Stimulated activated CD4-positive, alpha-beta T cell treated with anti-CD3 and anti-CD28 coated beads, Interleukin-4, amount 100 ng/mL, for 24 hours (primary cell): ENCODE measurements at places on chromosomes 5 and 9.

DNA sequence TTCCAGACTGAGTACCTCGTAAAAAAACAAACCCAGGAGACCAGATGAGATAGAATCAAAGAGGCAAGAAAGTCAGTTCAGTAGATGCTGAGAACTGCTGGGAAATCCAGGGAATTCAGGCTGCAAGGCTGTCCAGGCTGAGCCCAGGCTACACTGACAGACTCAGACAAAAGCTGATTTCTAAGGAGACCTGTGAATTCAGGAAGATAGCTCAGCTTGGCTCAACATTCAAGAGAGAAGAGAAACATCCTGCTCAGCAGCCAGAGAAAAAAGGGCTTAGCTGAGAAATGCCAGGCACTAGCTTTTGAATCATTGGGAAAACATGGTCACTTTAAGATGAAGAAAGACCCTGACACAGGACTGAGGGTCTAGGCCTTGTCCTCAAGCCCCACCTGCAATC, 118.2 kb upstream of the SLC44A1 start:
- no peak for DNase-seq

GRCh38 chr9:87707805-87708506, 18.0 kb upstream of the CTSL start:
- no peak for DNase-seq

- DNase-seq, result no peak
Observed at GRCh38 chr5:176533390-176533789, 3.8 kb downstream of the RNF44 start.

DNA sequence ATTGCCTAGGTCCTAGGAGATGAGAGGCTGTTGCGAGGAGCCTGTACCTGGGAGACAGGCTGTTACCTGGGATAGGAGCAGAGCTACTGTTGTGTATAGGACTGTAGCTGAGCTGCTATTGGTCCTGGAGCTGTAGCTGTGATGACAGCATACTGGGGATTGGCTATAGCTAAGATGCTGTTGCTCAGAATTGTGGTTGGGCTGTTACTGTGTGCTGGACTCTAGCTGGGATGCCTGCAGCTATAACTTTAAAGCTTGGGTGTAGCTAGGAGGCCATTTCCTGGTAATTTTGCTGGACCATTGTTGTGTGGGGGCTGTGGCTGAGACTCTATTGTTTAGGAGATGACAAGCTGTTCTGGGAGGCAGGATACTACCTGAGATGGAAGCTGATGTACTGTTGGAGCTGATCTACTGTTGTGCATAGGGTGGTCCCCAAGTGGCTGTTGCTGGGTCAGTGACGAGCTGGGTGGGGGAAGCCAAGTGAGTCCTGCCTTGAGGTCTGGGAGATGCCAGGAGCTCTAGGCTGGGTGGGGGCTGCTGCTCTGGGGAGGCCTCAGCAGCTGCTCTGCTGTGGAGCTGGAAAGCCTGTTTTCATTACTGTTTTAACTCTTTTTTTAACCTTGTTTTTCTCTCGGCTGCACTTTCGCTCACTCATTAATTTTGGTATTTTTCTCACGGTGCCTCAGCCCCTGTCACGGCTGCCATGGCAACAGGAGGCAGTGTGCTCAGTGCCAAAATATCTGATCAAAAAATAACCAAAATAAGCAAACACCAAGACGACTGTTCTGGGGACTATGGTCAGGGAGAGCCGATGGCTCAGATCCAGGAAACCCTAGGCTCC, 3.0 kb upstream of the PCDH1 start:
- DNase-seq, result no peak

DNA sequence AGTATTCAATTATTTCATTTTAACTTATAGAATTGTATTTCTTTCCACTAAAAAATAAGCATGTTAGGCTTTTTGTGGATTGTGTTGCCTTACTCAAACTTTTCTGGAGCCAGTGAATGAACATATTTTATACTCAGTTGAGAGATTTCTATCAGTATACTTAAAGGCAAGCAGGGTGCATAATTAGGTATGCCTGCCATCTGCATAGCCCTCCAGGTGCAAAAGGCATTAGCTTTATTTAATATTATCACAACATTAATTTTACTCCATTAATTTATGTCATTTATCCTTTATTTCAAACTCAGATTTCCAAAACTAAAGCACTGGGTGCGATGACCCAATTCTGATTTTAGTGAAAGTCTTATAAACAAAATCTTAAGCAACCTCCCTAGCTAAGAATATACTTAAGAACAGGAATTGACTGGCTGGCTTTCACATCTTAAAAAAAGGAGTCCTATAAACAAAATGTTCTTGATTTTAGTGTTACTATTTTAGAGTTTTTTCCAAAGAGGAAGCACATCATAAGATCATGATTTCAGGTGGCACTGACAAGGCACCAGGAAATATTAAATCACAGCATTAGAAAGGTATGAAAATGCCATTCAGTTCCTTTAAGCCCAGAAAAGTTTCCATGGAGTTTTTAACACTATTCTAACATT, 178.4 kb downstream of the MPDZ start:
- no peak for DNase-seq

GRCh38 chr9:8436786-8437185, 637.2 kb upstream of the DMAC1 start:
- no peak for DNase-seq

- DNase-seq, result no peak
Observed at GRCh38 chr9:31774571-31774970, 609.9 kb upstream of the ACO1 start.

- DNase-seq, result no peak
Observed at GRCh38 chr5:10387690-10388089, 34.2 kb downstream of the MARCHF6 start.

GRCh38 chr5:2282034-2282690, 399.4 kb upstream of the IRX4 start:
- DNase-seq, result no peak

GRCh38 chr9:13857521-13857920, 456.4 kb downstream of the NFIB start:
- no peak for DNase-seq

DNA sequence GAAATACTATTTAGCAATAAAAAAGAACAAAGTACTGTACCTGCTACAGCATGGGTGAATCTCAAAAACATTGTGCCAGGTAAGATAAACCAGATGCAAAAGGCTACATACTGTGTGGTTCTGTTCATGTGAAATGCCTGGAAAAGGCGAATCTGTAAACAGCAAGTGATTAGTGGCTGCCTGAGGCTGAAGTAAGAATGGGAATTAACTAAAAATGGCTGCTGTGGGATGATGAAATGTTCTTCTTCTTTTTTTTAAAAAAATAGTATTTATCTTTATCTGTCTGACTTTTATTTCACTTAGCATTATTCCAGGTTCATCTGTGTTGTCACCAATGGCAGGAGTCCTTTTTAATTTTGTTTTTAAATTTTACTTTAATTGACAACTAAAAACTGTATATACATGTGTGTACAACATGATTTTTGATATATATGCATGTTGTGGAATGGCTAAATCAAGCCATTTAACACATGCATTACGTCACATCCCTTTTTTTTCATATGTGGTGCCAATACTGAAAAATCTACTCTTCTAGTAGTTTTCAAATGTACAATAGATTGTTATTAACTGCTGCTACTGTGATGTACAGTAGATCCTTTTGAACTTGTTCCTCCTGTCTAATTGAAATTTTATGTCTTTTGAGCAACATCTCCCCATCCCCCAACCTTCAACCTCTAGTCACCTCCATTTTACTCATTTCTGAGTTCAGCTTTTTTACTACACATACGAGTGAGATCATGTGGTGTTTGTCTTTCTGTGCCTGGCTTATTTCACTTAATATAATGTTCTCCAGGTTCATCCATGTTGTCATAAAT, 62.9 kb upstream of the TNFAIP8 start:
- DNase-seq, result no peak

DNA sequence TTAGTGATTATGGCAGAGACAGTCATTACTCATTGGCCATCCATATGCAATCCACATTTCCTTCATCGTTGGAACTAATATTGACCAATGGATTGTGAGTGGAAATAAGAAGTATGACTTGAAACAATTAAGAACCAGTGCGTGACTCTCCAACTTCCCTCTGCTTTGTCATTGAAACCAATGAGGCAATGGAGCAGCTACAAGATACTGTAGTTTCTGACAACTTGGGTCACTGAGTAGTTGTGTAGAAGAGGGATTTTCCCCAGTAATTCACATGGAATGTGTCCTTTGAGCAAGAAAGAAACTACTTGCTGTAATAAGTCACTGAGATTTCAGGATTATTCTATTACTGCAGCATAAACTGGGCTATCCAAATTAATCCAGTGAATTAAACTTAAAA, 785.3 kb upstream of the RIOK2 start:
- DNase-seq, result no peak

DNA sequence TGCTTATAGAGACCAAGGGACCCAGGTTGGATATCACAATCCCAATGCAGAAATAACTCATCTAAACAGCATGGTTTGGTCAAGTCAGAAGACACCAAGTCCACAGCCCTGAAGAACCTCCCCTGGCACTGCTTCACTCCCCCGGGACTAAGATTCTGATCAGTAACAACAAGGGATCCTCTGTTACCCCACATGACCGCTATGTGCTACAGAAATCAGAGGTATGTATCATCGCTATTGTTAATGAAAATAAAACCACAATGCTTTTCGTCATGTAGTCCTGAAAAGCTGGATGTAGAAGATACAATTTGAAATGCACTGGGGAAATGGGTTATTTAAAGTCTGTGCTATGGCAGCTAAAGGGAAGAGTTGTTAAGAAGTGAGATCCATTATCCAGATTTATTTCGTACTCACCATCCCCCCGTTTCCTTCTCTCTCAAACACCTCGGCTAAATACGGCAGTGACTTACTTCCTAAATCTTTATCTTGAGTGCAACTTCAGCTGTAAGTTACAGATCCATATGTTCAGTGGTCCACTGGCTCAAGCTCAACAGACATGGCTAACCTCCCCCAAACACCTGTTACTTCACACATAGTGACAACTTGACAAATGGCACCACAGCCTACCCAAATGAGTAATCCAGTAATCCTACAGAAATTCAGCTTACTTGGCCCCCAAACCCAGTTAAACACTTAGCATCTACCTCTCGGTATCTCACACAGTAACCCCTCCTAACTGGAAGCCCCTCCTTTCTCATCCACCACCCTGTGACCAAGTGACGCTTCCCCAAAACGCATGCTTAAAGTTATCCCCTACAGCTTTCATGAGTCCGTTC, 129.2 kb downstream of the MYO10 start:
- no peak for DNase-seq

DNA sequence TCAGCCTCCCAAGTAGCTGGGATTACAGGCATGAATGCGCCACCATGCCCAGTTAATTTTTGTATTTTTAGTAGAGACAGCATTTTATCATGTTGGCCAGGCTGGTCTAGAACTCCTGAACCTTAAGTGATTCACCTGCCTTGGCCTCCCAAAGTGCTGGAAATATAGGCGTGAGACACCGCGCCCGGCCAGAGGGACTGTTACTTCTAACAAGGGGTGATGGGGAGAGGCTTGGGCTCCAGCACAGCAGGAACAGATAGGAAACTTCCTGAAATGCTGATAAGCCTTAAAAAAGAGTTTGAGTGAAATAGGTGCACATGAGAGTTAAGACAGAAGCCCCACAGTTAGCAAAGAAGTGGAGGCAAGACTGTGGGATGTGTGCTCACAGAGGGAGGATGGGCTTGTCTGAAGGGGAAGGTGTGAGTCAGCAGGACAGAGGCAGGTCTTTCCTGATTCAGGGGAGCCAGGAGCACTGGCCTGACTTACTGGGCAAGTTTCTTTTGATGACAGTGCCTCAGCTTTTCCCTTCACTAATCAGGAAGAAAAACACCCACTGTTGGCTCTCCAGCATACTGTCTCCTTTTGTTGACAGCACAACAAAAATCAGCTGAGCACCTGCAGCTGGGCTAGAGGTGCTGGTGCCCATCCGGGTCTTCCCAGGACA, 68.4 kb downstream of the RAD23B start:
- DNase-seq, result no peak

- DNase-seq, result peak; percentile 24
Observed at GRCh38 chr5:61333321-61333953, 1.4 kb downstream of the ZSWIM6 start.

DNA sequence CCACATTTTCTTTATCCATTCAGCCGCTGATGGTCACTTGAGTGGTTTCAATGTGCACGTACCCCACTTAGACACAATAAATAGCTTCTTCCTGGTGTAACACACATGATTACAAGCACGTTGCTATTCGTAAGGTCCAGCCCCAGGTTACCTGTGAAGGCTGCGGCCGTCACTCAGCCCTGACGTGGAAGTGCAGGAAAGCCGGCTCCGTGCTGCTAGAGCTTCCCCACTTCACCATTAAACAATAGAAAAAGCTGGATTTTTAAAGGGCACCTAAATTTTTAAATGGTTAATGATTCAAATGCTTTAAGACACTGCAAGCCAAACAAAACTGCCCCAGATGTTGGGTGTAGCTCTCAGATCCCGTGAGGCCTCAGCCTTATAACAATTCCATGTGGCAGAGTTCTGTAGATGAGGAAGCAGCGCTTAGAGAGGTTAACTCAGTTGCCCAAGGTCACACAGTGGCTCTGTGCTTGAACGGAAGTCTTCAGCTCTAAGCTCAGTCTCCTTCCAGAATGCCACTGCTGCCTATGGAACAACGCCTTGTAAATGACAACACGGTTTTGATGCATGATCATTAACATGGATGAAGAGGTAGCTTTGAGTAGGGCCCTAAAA, 125.7 kb downstream of the COL23A1 start:
- DNase-seq, result no peak

DNA sequence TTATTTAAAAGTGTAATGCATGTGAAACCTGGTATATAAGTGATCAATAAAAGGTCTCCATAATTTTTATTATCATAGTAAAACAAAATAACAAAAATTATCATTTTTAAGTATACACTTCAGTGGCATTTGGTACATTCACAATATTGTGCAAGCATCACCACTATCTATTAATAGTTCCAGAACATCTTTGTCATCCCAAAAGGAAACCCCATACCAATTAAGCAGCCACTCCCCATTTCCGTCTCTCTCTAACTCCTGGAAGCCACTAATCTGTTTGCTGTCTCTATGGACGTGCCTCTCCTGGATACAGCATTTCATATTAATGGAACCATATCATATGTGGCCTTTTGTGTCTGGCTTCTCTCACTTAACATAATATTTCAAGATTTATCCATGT, 7.6 kb downstream of the OLFML2A start:
- DNase-seq, result no peak

DNA sequence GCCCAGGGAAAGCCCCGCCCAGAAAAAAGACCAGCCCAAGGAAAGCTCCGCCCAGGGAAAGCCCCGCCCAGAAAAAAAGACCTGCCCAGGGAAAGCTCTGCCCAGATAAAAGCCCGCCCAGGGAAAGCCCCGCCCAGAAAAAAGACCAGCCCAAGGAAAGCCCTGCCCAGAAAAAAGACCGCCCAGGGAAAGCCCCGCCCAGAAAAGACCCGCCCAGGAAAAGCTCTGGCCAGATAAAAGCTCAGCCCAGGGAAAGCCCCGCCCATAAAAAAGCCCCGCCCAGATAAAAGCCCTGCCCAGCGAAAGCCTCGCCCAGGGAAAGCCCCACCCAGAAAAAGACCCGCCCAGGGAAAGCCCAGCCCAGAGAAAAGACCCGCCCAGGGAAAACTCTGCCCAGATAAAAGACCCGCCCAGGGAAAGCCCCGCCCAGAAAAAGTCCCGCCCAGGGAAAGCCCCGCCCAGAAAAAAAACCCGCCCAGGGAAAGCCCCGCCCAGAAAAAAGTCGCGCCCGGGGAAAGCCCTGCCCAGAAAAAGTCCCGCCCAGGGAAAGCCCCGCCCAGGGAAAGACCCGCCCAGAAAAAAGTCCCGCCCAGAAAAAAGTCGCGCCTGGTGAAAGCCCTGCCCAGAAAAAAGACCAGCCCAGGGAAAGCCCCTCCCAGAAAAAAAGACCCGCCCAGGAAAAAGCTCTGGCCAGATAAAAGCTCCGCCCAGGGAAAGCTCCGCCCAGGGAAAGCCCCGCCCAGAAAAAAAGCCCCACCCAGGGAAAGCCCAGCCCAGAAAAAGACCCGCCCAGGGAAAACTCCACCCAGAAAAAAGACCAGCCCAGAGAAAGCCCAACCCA, 11.9 kb downstream of the GRIN1 start:
- peak; percentile 51 for DNase-seq
